ENCODE measurements at places on chromosomes 13 and 19.

DNA sequence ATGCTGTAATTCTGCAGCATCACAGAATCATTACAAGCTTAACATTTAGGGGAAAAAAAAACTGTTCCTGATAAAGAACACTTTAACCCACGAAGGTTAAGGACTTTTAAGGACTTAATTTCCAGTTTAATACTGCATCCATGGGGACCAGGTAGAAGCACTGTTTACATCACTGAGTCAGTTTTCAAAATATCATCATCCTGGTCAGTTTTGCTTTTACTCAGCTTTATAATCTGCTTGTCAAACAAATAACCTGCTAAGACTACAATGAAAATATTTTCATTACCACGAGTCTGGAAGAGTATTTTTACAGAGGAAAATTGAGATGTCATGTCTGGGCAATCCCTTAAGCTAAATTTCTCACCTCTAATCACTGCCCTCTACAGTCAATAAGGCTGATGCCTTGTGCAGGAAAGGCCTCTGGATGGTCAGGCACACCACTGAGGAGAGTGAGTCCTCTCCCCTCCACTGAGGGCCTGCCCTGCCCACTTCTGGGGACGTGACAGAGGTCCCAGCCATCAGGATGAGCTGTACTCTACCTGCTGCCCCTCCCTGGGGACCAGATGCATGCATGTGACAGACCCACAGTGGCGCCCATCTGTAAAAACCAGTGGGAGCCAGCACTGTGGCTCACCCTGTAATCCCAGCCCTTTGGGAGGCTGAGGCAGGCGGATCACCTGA is 31.0 kb downstream of the FOXO1 start:
- DNase-seq: no peak

GRCh38 chr13:100266026-100266425 is 177.1 kb downstream of the PCCA start:
- no peak for DNase-seq

- DNase-seq: no peak
These were observed 9.5 kb upstream of the TYK2 start for GRCh38 chr19:10389863-10390262.

GRCh38 chr19:28425046-28425931 is 787.7 kb downstream of the UQCRFS1 start:
- no peak for DNase-seq
